ENCODE measurements at places on chromosomes 16 and 17.
A peak's percentile ranks its signal among the peaks of the same experiment; 100 is the strongest.

DNA sequence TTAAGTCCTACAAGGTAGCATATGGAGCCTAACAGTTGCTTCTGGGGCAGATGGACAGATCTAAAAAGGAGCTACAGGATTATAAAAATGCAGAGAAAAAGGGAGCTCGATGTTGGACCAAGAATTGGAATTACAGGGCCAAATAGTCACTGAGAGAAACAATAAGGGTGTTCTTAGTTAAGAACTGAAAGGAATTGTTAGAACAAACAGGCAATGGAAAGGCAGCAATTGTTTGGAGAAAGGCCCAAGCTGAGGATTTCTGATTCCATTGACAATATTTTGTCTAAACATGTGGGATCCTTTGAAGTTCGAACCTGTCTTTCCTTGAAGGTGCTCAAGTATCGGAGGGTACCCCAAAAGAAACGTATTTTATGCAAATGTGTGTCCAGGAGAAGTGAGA lies 513.6 kb upstream of the CDH8 start:
- DNase-seq = no peak

GRCh38 chr17:11242411-11242810 lies 1.4 kb downstream of the SHISA6 start:
- DNase-seq = no peak

DNA sequence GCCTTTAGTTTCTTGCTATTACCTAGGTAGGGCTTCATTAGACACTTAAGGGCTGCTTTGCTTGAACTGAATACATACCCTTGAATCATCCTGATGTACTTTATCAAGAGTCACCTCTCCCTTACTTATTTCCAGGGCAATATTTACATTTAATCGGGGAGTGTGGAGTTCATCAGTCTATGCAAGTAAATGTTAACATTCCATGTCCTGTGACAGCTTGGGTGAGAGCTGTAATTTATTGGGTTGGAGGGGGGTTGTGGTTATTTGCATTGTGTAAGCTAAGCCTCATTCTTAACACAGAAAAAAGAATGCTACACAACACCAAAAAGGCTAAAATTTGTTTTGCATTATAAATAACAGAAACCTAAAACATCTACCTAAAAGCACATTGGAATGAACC lies 16.7 kb downstream of the KCNJ16 start:
- DNase-seq = no peak

GRCh38 chr16:874366-875181 lies 74.0 kb upstream of the GNG13 start:
- no peak for DNase-seq

- no peak for DNase-seq
These were observed 172.5 kb downstream of the RPTOR start for GRCh38 chr17:80716986-80717719.

DNA sequence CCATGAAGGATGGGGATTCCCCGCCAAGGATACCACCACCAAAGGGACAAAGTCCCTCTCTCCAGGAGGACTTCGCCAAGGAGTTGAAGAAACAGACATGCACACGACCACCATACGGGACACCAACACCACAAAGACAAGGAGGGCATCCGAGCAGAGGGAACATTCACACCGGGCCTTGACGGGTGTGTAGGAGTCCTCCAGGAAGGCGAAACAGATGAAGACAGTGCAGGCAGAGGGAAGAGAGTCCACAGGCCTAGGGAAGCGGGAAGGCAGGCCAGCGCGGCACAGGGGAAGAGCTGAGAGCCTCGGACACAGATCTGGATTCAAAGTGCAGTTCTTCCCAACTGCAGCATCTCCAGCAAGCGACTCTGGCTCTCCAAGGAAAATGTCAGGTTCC lies 10.8 kb downstream of the COTL1 start:
- DNase-seq = no peak

GRCh38 chr17:7220593-7221277 lies 997 bp downstream of the ACADVL start:
- no peak for DNase-seq

DNA sequence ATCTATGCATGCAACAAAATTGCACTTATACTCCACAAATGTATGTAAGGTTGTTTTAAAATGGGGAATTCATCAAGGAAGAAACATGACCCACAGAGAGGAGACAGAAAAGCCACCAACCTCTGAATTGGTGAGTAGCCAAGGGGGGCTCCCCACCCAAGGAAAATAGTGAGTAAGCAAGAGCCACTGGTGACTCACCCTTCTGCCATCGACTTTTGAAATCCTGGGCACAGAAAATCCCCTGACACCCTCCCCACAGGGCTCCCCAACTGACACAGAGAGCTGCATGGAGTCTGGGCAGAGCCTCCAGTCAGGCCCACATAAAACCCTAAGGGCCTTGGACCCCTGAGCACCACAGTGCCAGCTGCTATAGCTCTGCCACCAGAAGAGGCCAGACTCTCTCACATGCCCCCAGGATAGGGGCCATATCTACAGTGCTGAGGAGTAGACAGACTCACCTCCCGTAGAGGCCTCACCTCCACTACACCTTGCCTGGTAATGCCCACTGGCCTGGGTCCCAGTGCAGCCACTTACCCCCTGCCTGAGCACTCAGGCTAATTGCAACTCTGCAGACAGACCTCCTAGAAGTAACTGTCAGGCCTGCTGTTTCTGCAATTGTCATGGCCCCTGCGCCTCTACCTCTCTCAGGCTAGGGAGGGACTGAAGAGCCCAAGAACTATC lies 244.7 kb upstream of the WSB1 start:
- DNase-seq = no peak

DNA sequence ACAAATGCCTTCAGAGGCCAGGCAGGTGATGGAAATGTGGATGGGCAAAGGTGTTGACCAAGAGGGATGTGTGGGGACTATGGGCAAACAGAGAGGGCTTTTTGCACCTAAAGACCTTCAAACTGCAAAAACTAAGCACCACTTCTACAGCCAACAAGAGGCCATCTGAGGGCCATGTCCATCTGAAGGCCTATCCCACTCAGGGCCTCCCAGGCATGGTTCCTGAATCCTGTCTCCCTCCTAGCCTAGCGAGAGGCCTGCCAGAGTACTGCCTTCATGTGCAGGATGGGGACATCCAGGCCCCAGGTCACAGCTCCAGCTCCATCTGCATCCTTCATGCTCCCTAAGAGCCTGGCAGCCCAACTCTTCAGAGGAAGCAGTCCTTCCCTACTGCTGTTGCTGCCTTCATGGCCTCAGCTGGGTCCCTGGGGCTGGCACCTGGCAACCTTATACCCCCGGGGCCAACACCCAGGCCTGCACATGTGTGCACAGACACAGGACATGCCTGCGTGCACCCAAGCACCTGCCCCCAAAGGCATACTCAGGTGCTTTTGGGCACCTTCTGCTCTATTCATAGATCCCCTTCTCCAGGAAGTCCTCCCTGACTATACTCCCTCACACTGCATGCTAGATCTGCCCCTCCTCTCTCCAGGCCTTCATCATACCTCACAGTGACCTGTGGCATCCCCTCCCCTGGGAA lies 95.2 kb downstream of the C16orf78 start:
- DNase-seq = no peak

DNA sequence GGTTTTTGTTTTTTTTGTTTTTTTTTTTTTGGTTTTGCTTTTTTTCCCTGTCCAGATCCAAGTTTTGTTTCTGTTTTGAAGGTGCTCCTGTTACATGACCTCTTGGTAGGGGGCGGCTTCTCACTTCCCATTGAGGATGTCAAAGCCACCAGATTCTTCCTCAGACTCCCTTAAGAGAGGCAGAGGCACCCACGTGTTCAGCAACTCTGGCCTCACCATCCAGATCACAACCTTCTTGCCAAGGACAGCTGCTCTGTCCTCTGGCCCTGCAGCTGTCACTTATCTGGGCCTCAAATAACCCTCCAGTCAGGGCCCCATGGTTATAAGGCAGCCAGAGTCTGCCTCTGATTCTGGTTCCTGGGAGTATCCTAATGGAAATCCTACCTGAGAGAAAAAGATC lies 208.5 kb downstream of the STX8 start:
- DNase-seq = no peak

DNA sequence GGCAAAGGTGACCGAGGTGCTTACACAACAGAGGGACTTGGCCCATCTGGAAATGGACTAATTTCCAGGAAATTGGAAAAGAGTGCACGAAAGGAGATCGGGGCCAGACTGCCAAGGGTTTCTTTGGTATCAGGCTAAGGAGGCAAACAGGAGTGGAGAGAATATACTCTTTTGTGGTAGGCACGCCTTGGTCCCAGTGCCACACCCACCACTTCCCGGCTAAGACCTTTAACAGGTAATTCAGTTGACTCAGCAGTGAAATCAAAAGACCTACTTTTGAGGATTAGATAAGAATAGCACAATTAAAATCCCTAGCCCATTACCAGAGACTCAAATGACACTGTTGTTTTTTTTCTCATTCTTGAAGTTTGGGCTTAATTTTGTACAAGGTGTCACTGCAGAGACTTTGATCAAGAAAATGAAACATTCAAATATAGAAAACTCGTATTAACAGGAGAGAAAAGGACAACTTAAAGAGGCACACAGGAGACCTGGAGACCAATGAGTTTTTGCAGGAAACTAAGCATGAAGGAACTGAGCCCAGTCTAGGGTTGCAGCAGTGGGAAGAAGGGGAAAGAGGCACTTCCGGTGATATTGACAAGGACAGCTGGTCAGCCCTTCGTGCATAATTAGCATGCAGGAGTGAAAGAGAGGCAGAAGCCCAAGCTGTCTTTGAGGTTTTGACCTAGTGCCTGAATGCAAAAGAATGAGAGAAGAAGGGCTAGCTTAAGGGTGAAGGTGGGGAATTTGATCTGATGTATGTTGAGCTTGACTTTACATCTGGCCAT lies 265.5 kb upstream of the CCL2 start:
- no peak for DNase-seq

- DNase-seq = no peak
These were observed 11.3 kb downstream of the CDK3 start for GRCh38 chr17:76011951-76012350.

DNA sequence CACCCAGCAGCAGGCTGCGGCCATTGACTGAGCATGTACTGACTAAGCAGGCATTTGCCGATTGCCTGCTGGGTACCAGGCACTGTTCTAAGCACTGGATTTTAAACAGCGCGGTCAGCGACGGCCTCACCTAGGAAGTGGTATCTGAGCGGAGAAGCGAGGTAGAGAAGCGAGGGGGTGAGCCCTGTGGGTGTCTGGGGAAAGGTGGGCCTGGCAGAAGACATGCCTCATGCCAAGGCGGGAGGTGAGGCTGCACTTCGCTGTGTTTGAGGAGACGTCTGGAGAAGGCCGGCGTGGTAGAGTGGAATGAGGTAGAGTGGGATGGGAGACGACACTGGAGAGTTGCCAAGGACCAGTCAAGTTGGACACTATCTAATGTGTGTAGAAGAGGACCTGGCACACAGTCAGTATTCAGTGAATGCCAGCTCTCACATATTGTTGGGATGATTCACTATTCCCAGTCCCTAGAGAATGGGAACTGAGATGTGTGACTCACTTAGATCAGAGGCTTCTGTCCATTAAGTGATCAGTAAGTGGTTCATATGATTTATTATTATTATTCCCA lies 14.4 kb downstream of the SYCE1L start:
- no peak for DNase-seq

GRCh38 chr16:4525069-4525468 lies 13.5 kb downstream of the CDIP1 start:
- DNase-seq = no peak

DNA sequence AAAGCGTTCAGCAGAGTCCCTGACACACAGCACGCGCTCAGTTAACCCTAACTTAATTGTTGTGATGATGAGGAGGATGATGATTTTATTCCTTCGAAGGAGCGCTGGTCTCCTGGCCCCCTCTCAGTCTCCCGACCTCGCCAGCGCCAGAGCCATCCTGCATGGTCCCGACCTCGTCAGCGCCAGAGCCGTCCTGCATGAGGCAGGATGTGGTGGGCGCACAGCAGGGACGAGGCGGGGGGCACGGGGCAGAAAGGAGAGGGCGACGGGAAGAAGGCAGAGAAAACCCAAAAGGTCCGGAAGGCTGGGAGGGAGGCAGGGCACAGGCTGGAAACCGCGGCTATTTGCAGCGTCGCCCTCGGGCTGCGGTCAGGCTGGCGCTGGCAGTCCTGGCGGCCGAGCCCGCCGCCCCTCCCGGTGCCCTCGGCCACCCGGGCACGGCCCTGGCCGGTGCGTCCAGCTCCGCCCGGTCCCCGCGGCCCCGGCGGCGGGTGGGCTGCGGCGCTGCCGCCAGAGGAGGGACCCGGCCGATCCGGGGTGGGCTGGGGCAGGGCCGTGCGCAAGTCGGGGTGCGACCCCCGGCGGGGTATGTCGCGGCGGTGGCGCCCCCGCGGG lies 3.0 kb upstream of the TAC4 start:
- no peak for DNase-seq

GRCh38 chr16:78249056-78249455 lies 149.6 kb downstream of the WWOX start:
- DNase-seq = no peak

GRCh38 chr17:40322358-40323315 lies 13.7 kb downstream of the RARA start:
- peak; percentile 87 for DNase-seq

- no peak for DNase-seq
These were observed 22.1 kb upstream of the GNA13 start for GRCh38 chr17:65078441-65079160.

DNA sequence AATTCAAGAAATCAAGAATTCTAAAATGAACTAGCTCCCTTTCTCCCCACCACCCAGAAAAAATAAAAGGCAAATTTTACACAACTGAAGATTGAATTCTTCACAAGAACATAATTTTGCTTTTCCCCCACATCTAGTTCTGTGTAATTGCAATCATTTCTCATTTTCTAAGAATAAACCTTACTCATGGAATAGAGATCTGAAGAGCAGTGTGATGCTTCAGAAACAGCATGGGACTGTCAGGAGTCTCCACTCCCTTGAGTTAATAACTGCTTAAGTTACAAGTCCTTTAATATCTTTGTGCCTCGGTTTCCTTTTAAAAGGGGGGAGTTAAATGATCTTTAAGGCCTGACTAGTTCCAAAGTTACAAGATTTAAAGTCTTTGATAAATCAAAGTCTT lies 53.7 kb downstream of the CACNG1 start:
- no peak for DNase-seq

DNA sequence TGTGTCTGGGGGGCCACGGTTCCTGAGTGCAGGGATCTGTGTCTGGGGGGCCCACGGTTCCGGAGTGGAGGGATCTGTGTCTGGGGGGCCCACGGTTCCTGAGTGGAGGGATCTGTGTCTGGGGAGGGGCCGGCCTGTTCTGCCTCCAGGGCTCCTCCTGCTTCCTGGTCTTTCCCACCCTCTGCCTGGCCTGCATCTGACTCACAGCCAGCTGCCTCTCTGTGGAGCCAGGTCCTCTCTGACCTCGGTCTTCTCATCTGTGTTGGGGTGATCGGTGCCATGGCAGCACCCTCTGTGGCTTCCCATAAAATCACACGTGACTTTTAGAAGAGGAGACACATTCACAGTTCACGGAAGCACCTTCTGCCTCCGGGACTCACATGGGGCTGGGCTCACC lies 50.3 kb downstream of the ZFPM1 start:
- DNase-seq = no peak

GRCh38 chr17:57477522-57478362 lies 221.4 kb downstream of the MSI2 start:
- DNase-seq = no peak

GRCh38 chr17:78535273-78536197 lies 41.7 kb downstream of the DNAH17 start:
- DNase-seq = no peak

GRCh38 chr16:13168091-13168572 lies 266.7 kb downstream of the SHISA9 start:
- DNase-seq = no peak

GRCh38 chr17:8237175-8237574 lies 10.7 kb downstream of the CTC1 start:
- no peak for DNase-seq

Measured in effector CD8-positive, alpha-beta T cell (primary cell).